Activated CD4-positive, alpha-beta T cell treated with anti-CD3 and anti-CD28 coated beads for 48 hours (primary cell): ENCODE measurements at places on chromosomes 12 and 14.

GRCh38 chr14:68523989-68524725 is 268.7 kb downstream of the ZFP36L1 start:
- DNase-seq = no peak

GRCh38 chr12:15193946-15194345 is 27.3 kb downstream of the RERG start:
- DNase-seq = no peak

GRCh38 chr12:2412305-2412643 is 359.5 kb downstream of the CACNA1C start:
- no peak for DNase-seq

DNA sequence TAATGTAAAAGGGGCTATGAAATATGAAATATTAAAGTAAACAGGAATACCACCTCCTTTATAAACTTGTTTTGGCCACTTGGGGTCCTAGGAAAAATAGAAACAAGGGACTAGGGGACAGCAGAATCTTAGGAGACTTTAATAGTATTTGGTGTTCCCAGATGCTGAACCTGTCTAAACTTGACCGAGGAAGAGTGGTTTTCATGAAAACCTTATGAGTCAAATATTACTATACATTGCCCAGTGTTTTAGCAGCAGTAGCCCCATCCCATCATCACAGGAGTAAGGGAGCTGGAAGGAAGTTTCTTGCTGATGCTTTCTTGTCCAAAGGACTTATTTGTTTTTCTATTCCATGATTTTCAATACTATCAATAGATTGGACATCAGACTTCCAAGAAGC is 177.5 kb upstream of the CAND1 start:
- no peak for DNase-seq

DNA sequence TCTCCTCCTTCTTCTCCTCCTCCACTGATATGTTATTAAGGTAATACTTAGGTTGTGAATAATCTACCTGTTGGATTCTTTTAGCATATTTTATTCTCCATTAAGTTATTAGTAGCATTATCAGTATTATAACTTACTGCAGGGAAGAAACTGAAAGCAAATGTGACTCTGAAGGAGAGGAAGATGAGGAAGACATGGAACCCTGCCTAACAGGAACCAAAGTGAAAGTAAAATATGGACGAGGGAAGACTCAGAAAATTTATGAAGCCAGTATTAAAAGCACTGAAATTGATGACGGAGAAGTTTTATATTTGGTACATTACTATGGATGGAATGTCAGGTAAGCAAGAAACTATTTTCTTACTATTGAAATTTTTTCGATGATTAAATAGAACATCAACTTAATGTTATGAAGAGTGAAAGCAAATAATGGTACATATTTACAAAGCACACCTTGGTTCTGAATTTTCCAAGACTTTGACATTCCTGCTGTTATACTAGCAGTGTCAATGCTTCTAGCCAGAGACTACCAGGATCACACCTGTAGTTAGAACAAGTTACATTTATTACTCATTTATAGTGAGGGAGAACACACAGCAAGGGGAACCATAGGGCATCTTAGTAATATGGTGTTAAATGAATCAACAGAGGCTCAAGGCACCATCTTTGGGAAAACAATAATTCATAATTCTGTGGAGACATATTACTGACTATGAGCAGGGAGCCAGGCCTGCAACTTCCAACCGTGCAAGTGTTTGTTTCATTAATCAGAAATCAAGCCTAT is 42.0 kb upstream of the TOMM20L start:
- no peak for DNase-seq

DNA sequence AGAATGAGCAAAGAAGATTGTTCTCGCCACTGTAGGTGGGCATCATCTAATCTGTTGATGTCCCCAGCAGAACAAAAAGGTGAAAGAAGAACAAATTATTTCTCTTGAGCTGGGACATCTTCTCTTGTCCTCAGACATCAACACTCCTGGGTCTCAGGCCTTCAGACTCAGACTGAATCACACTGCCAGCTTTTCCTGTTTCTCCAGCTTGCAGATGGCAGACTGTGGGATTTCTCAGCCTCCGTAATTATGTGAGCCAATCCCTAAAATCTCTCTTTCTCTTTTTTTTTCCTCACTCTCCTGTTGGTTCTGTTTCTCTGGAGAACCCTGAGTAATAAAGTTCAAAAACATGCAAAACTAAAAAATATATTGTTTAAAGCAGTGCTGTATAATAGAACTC is 3.7 kb upstream of the TMPRSS12 start:
- no peak for DNase-seq
